Fibroblast of lung (primary cell): ENCODE measurements at places on chromosomes 11 and 22. TPM values are rescaled to one million over a fixed set of nuclear protein-coding genes. Genes with fewer than 3 reads are reported as not detected.

The HOATZ gene
- total RNA-seq = not detected in 2 replicates

The DEUP1 gene
- total RNA-seq = under 0.01 TPM in 1 of 2 replicates, not detected in the other

The OR2AG1 gene
- not detected in 2 replicates for total RNA-seq

The NECTIN1 gene
- 2.8 and 3.3 TPM in 2 replicates for total RNA-seq

The MFRP gene
- not detected in 2 replicates for total RNA-seq

The FOLR2 gene
- not detected in 2 replicates for total RNA-seq

The FKBP2 gene
- 60.9 and 62.9 TPM in 2 replicates for total RNA-seq

The IFITM1 gene
- total RNA-seq = 21.1 and 41.6 TPM in 2 replicates

The APOBEC3G gene
- 21.8 and 22.1 TPM in 2 replicates for total RNA-seq

The YAP1 gene
- 157 and 169 TPM in 2 replicates for total RNA-seq

- DNase-seq = no peak
These were observed 1.4 kb downstream of the SIGIRR start for GRCh38 chr11:413120-414081.

DNA sequence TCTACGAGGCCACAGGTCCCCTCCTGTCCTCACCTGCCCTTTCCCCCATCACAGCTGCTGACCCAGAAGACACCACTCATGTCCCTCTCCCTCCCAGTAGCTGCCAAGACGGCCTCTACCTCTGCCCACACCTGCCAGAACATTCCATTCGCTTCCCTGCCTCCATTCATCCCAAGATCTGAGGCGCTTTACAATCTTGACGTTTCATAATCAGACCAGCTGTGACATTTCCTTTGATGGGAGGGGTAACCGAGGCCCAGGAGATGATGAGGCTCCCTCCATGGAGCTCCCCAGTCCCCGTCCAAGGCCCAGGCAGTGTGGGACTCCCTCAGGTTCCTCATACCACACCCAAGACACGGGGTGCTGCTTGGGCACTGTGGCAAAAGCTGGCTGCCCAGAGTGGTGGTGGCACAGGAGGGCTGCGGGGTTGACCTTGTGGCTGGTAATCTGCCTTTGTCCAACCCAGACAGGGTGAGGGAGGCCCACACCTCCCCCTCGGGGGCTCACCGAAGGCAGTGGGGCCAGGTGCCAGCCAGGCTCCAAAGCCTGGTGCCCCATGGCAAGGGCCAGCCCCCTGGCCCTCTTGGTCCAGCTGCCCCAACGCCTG, 17.3 kb downstream of the PHLDA2 start:
- DNase-seq = no peak

DNA sequence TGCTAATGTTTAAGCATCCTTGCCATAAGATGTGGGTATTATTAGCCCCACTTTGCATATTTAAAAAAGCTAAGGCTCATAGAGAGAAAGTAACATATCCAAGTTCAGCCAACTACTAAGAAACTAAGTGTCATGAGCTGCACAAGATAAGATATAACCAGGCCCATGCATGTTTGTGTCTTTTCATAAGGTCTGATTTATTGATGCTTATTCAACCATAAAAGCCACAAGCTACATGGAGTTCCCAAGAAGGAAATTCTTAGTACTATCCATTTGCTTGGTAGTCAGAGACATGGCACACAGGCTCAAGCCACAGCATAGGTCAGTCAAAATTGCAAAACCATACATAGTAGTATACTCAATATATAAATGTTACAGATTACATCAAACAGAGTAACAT, 488.5 kb downstream of the SOX6 start:
- DNase-seq = no peak

GRCh38 chr11:119352857-119353260, 6.4 kb upstream of the MFRP start:
- peak; percentile 14 for DNase-seq

DNA sequence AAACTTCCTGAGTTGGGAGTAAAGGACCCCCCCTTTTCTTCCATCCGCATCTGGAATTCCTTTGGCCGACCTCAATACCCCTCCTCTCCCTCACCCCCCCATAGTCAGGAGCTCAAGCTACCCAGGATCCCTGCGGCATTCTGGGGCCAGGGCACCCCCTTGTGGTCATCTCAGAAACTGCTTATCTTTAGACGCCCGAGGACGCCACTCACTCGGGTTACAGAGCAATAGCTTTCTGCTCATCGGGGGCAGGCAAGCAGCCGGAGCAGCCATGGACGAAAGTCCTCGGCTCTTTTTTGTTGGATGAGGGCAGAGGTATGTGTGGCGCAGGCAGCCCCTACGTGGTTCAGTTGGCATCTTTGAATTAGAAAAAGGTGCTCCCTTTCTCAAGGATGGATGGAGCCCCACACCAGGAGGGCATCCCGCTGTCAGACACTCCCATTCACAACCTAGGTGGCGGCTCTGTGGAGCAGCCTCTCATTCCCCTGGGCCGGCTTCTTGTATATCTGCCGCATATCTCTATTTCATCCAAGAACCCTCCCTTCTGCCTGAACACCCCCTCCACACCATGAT, 2.3 kb downstream of the C1QTNF5 start:
- no peak for DNase-seq

DNA sequence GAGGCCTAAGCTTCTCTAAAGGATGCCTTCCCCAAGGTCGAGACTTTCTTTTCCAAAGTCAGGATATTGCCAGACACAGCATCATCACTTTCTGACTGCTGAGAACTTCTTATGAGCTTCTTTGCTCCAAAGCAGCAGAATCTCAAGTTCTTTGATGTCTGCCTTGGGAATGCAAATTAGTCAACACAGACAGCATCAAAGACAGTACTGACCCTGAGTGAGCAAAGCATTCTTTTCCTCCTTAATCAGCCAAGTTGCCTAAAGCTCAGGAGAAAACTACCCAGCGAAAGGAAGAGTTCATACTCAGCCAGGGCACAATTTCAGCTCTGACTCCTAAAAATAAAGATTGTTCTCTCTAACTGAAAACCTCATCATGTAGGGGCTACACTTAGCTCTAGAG, 98.0 kb downstream of the SLC36A4 start:
- DNase-seq = no peak

DNA sequence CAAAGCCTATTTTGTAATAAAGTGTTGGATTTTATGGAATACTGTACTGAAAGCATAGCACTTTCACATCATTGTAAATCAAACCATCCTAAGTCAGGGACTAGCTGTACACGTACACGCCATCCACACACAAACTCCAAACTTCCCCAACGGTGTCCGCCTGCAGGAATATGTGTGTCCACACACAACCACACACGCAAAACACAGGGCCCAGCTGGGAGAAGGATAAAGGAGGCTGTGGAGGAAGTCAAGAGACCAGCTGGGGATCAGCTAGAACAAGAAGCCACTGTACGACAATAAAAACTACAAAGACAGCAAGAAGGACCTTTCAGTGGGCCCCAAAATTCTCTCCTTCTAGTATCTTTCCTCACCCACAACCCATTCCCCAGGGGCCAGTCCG, 1.6 kb downstream of the TRIM29 start:
- no peak for DNase-seq

DNA sequence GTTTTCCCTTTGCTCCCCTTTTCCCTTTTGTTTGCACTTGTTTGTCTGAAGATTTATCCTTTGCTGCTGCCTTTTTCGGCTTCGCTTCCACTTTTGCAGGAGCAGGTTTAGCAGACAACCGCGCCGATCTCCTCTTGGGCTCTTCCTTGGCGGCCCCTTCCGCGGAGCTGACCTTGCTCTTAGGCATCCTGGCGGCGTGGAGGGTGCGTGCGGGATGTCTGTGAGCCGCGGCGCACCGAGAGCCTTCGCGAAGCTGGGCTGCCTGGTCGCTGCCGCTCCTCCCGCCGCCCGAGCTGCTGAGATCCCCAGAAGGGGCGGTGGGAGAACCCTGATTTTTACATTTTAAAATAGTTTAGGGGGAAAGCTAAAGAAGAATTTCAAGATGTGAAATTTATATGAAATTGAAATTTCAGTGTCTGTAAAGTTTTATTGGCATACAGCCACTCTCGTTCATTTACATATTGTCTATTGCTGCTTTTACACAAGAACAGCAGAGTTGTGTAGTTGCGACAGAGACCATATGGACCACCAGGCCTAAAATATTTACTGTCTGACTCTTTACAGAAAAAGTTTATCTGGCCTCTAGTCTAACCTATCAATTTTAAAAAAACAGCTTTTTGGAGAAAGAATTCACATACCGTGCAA, 105.2 kb upstream of the RRM1 start:
- peak; percentile 19 for DNase-seq
